ENCODE measurements at places on chromosomes 2 and 18.
A peak's percentile ranks its signal among the peaks of the same experiment; 100 is the strongest.

DNA sequence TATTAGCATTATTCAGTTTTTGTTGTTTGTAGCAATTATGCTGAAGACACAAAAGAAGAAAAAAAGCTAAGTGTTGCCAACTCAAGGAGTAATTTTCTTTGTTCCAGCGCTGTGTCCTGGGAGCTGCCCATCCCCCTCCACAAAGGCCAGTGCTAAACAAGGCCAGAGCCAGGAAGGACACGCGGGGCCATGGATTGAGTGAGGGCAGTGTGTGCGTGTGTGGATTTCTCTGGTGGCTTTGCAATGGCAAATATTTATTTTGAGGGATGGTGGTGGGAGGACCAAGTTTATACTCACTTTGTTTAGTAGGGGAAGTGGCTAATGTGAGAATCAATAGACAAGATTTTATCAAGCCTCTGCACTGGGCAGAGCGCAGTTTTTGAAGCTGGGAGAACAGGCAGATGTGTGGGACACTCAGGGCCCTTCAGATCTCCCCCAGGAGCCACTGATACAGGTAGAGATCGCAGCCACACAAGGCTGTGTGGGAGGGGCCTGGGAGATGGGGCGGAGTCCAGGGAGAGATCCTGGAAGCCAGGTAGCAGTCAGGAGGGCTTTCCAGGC lies 11.4 kb downstream of the AGAP1 start:
- H3K36me3 ChIP-seq, result no peaks in the 10 kb centered on the region
- H3K27ac ChIP-seq, result no peak overlapping the region
- H3K27me3 ChIP-seq, result peaks cover 39% of the 10 kb centered on the region
- no peak for DNase-seq

GRCh38 chr2:46510598-46511177 lies 31.3 kb downstream of the TMEM247 start:
- no peak overlapping the region for H3K27ac ChIP-seq
- no peak for DNase-seq
- no peaks in the 10 kb centered on the region for H3K27me3 ChIP-seq
- H3K4me1 ChIP-seq, result no peaks in the 10 kb centered on the region
- no peaks in the 10 kb centered on the region for H3K36me3 ChIP-seq

- H3K27ac ChIP-seq, result no peak overlapping the region
- H3K4me1 ChIP-seq, result peaks cover 51% of the 10 kb centered on the region
- no peaks in the 10 kb centered on the region for H3K27me3 ChIP-seq
- DNase-seq, result no peak
- H3K36me3 ChIP-seq, result no peaks in the 10 kb centered on the region
- H3K4me3 ChIP-seq, result no peak overlapping the region
These were observed 167.2 kb downstream of the HDAC4 start for GRCh38 chr2:239233576-239233975.

DNA sequence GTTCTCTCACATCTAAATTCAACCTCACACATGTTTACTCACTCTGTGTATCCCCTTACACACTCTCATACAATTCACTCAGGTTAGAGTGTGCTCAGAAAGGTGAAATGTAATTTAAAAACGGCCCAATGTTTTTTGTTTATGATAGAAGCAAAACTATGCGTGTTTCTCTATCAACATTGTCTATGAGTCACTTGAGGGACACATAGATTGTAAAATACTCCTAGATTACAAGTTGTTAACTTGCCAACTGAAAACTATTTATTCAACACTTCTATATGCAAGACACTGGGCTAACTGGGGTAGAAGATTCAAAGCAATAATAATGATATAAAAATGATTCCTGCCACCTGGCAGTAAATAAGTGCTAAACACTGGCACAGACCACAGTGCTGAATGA lies 24.6 kb downstream of the CCDC195 start:
- no peaks in the 10 kb centered on the region for H3K4me1 ChIP-seq
- no peaks in the 10 kb centered on the region for H3K27me3 ChIP-seq
- no peaks in the 10 kb centered on the region for H3K36me3 ChIP-seq
- no peak overlapping the region for H3K4me3 ChIP-seq

GRCh38 chr18:857986-858385 lies 45.9 kb upstream of the YES1 start:
- no peak overlapping the region for H3K27ac ChIP-seq
- H3K4me1 ChIP-seq, result no peaks in the 10 kb centered on the region
- DNase-seq, result no peak
- no peaks in the 10 kb centered on the region for H3K27me3 ChIP-seq
- H3K36me3 ChIP-seq, result no peaks in the 10 kb centered on the region

- H3K36me3 ChIP-seq, result no peaks in the 10 kb centered on the region
- H3K27ac ChIP-seq, result no peak overlapping the region
- DNase-seq, result no peak
- no peak overlapping the region for H3K4me3 ChIP-seq
These were observed 66.1 kb downstream of the PTPRM start for GRCh38 chr18:7633171-7633570.

DNA sequence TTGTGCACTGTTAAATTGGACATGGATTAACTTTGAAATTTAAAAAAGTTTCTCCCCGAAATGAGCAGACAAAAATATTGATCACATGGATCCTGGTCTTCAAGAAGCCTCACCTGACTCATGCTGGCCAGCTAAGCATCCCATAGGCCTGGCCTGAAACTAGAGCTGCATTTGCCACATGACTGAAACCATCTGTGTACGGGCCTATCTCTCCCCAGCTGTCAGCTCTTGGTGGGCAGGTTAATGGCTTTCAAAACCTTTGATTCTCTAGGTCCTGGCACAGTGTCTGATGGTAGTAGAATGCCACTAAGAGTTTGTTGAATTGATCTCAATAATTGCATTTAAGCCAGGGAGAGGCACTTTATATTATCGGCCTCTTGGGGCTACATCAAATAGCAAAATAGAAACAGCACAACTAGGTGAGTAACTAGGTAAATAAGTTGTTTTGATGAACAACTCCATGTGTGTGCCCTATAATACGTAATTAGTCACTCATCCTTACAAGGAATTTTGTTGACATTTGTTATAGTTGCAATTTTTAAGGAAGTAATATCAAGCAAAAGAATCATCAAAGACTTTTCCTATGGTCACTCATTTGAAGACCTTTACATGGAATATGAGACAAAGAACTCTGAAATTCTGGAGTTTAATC lies 251.1 kb downstream of the SP3 start:
- no peak for DNase-seq
- no peaks in the 10 kb centered on the region for H3K36me3 ChIP-seq
- H3K27ac ChIP-seq, result no peak overlapping the region
- H3K4me1 ChIP-seq, result no peaks in the 10 kb centered on the region
- H3K27me3 ChIP-seq, result no peaks in the 10 kb centered on the region

- no peak overlapping the region for H3K4me3 ChIP-seq
- H3K36me3 ChIP-seq, result no peaks in the 10 kb centered on the region
- H3K27me3 ChIP-seq, result no peaks in the 10 kb centered on the region
- no peak for DNase-seq
- H3K4me1 ChIP-seq, result no peaks in the 10 kb centered on the region
- H3K27ac ChIP-seq, result no peak overlapping the region
These were observed 82.2 kb downstream of the RAB31 start for GRCh38 chr18:9790261-9790660.

DNA sequence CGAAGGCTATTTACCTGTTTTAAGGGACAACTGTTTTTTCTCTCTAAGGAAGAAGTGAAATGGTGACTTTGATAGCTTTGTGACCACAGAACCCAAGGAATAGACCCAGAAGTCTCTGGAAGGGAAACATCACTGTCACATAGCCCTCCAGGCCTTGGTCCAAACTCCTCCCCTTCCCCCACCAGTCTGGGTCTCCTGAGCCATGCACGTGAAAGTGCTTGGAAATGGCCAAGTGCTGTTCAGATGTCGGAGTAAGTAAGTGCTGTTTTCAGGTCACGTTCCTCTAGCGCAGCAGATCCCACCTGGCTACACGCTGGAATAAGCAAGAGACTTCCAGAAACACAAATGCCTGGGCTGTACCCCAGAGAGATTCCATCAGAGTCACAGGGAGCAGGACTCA lies 73.0 kb upstream of the AFF3 start:
- DNase-seq, result no peak
- H3K4me3 ChIP-seq, result no peak overlapping the region

- H3K27ac ChIP-seq, result peak overlapping the region; percentile 86
- H3K4me3 ChIP-seq, result peak overlapping the region; percentile 90
- DNase-seq, result no peak
- H3K36me3 ChIP-seq, result peaks cover 6% of the 10 kb centered on the region
- H3K27me3 ChIP-seq, result peaks cover 5% of the 10 kb centered on the region
These were observed 1.7 kb downstream of the TMSB10 start for GRCh38 chr2:84906900-84907714.

DNA sequence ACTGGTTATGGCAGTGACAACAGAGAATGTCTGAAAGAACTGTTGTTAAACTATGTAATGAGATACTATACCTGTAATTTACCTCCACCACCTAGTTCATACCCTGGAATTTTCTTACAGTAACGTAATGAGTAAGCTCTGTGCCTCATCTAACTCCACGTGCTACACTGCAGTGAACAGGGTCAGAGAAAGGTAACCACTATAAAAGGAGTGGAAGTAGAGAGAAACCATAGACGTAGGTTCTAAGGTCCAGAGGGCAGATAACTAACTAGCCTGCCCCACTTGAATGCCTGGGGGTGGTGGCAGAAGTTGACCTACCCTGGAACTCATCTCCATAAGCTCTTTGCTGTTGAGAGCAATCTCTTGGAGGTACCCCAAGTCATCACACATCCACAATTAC lies 32.0 kb upstream of the B4GALT6 start:
- no peak for DNase-seq
- no peaks in the 10 kb centered on the region for H3K36me3 ChIP-seq
- H3K4me3 ChIP-seq, result no peak overlapping the region
- H3K27ac ChIP-seq, result no peak overlapping the region
- no peaks in the 10 kb centered on the region for H3K27me3 ChIP-seq
- no peaks in the 10 kb centered on the region for H3K4me1 ChIP-seq

DNA sequence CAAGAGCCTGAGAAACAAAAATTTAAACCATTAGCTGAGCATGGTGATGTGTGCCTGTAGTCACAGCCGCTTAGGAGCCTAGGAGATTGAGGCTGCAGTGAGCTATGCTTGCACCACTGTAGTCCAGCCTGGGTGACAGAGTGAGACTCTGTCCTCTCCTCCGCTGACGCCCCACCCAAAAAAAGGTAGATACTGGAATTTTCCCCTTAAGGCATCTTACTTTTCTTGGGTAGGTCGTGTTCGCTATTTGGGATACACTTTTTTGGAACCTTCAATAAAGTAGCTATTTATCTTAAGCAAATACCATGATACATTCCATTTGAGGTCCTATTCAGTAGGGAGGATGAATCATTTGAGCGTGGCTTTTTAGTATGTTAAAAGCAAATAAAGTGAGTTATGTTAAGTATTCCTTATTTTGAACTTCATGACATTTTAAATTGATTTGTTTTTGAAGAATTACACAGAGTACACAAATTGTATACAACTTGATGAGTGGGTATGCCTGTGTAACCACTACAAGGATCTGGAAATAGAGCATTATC lies 38.7 kb downstream of the RALBP1 start:
- H3K36me3 ChIP-seq, result peaks cover 15% of the 10 kb centered on the region
- no peak overlapping the region for H3K4me3 ChIP-seq
- H3K27ac ChIP-seq, result no peak overlapping the region
- no peak for DNase-seq
- H3K27me3 ChIP-seq, result no peaks in the 10 kb centered on the region

DNA sequence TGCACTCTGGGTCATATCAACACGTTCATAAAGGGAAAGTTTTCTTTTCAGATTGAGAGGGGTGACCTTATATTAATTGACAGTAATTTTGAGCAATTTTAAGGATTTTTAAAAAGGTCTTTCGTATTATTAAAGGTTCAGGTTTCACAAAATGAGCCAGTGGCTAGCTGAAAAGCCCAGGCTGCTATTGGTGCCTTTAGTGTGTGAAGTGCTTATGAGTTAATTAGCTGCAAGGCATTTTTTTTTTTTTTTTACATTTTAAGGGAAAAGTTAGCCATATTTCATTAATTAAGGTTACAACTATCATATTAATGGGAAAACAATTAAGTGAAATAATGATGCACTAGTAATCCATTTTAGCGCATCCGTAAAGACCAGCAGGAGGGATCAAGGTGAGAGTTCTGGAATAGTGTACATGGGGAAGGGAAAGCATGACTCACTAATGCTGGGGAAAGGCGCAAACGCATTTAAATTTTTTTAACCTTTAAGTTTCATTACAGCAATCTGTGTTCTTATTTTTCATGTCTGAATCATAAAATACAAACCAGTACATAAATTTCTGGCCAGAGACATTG lies 200.0 kb downstream of the ZNF407 start:
- no peak overlapping the region for H3K4me3 ChIP-seq
- H3K4me1 ChIP-seq, result no peaks in the 10 kb centered on the region
- no peaks in the 10 kb centered on the region for H3K27me3 ChIP-seq
- H3K27ac ChIP-seq, result no peak overlapping the region
- DNase-seq, result no peak

DNA sequence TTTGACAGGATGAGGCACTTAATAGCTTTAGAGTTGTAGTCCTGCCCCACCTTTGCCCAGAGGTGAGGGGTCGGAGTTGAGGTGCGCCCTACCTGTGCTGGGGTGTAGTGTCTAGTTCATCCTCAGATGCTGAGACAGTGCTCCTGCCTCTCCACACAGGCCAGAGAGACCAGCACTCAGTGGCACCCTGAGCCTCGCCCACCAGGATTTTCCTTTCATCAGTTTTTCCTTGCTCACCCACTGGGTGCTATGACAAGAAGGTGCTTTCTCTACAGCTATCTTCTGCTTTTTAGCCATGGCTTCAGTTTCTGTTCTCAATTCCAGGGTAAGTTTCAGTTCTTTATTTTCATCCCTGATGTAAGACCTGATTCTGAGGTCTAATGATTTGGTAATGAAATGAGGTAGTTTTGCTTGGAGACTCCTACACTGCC lies 16.8 kb upstream of the TMEM131 start:
- no peak overlapping the region for H3K27ac ChIP-seq
- no peak for DNase-seq
- H3K4me1 ChIP-seq, result no peaks in the 10 kb centered on the region
- H3K27me3 ChIP-seq, result no peaks in the 10 kb centered on the region
- H3K4me3 ChIP-seq, result no peak overlapping the region
- H3K36me3 ChIP-seq, result no peaks in the 10 kb centered on the region

DNA sequence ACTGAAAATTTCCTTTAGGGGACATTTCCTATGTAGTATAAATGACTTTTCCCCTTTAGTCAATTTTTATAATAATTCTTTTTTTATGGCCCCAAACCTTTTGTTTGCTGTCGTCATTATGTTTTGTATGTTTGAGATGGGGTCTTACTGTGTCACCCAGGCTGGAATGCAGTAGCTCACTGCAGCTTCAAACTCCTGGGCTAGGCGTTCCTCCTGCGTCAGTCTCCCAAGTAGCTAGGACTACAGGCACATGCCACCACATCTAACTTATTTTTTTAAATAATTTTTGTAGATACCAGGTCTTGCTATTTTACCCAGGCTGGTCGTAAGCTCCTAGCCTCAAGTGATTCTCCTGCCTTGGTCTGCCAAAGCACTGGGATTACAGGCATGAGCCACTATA lies 30.8 kb upstream of the GALM start:
- no peak overlapping the region for H3K4me3 ChIP-seq
- no peak overlapping the region for H3K27ac ChIP-seq
- no peaks in the 10 kb centered on the region for H3K27me3 ChIP-seq
- H3K4me1 ChIP-seq, result peaks cover 2% of the 10 kb centered on the region
- DNase-seq, result no peak

- no peaks in the 10 kb centered on the region for H3K4me1 ChIP-seq
- no peak for DNase-seq
- H3K36me3 ChIP-seq, result no peaks in the 10 kb centered on the region
- no peak overlapping the region for H3K4me3 ChIP-seq
- H3K27ac ChIP-seq, result no peak overlapping the region
- no peaks in the 10 kb centered on the region for H3K27me3 ChIP-seq
These were observed 159.7 kb downstream of the SOCS6 start for GRCh38 chr18:70448588-70448987.

Data from thymus (tissue), 14 donors.